ENCODE measurements at places on chromosomes 5 and 9.

DNA sequence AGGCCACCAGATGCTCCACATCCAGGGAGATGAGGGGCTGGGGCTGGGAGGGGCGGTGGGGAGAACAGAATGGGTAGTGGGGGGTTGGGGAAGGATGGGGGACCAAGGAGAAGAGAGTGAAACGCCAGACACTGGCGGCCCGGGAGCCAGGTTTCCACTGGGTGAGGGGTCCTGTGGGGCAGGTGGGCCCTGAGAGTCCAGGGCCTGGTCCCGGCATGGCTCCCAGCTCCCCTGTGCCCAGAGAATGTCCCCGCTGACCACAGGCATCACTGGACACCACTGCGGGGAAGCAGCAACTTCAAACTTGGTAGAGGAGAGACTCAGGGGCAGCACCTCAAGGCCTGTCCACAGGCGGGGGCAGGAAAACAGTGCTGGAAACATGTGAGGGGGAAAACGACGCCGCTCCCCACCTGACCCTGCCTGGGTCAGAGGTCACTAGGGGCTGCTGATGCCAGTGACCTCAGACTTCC lies 13.2 kb downstream of the NINJ1 start:
- no peak for DNase-seq

GRCh38 chr5:82807021-82807420 lies 270.2 kb downstream of the TMEM167A start:
- no peak for DNase-seq

DNA sequence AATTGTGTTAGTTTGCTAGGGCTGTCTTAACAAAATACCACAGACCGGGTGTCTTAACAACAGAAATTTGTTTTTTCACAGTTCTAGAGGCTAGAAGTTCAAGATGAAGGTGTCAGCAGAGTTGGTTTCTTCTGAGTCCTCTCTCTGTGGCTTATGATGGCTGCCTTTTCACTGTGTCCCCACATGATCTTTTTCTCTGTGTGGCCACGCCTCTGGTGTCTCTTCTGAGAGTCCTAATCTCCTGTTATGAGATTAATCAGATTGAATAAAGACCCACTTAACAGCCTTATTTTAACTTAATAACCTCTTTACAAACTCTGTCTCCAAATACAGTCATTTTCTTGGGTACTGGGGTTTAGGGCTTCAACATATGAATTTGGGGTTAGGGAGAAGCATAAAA lies 561.1 kb downstream of the NR2F1-AS1 start:
- no peak for DNase-seq

GRCh38 chr9:129414993-129415941 lies 205.6 kb downstream of the C9orf50 start:
- no peak for DNase-seq

DNA sequence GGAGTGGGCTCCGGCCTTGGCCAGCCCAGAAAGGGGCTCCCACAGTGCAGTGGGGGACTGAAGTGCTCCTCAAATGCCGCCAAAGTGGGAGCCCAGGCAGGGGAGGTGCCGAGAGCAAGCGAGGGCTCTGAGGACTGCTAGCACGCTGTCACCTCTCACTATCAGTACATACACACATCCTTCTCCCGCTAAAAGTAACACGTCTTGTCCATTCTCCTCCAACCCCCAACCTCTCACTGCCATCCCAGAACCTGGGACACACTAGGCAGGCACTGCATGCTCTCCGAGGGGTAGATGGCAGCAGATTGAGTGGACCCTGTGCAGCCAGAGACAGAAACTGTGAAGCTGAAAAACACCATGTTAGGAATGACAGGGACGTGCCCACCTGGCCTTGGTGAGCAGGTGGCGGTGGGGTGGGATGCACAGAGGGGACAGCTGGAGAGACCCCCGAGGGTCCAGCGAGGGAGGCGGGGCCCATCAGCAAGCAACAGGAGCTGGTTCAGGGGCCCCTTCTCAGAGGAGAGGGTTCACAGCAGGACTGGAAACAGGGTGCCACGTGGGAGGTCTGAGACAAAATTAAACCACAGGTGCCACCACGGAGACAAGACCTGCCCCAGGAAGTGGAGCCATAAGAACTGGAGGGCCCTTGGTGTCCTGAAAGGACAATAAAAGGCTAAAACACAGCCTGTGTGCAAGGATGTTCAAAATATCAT lies 16.9 kb downstream of the SEMA4D start:
- DNase-seq = no peak

GRCh38 chr5:1542781-1543180 lies 19.0 kb upstream of the LPCAT1 start:
- DNase-seq = no peak

- DNase-seq = no peak
These were observed 24.7 kb upstream of the TNFSF15 start for GRCh38 chr9:114830546-114830945.

GRCh38 chr5:68285851-68286611 lies 70.5 kb downstream of the PIK3R1 start:
- no peak for DNase-seq

GRCh38 chr5:177963966-177964365 lies 32.1 kb downstream of the PROP1 start:
- no peak for DNase-seq

GRCh38 chr5:130400091-130400490 lies 495.8 kb downstream of the CHSY3 start:
- peak; percentile 3 for DNase-seq

DNA sequence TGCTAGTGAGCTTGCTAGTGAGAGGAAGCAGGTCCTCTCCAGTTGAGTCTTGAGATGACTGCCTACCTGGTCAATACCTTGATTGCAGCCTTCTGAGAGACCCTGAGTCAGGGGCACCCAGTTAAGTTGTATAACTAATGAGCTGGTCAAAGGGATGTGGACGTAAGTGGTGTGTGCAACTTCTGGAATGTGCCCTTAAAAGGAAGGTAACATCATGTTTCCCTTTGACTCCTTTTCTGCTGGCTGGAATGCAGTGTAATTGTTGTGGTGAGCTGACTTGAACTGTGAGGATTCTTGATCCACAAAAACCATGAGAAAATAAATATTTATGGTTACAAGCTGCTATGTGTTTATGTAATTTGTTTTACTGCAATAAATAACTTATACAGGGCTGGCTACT lies 2.4 kb upstream of the SNX2 start:
- DNase-seq = no peak

DNA sequence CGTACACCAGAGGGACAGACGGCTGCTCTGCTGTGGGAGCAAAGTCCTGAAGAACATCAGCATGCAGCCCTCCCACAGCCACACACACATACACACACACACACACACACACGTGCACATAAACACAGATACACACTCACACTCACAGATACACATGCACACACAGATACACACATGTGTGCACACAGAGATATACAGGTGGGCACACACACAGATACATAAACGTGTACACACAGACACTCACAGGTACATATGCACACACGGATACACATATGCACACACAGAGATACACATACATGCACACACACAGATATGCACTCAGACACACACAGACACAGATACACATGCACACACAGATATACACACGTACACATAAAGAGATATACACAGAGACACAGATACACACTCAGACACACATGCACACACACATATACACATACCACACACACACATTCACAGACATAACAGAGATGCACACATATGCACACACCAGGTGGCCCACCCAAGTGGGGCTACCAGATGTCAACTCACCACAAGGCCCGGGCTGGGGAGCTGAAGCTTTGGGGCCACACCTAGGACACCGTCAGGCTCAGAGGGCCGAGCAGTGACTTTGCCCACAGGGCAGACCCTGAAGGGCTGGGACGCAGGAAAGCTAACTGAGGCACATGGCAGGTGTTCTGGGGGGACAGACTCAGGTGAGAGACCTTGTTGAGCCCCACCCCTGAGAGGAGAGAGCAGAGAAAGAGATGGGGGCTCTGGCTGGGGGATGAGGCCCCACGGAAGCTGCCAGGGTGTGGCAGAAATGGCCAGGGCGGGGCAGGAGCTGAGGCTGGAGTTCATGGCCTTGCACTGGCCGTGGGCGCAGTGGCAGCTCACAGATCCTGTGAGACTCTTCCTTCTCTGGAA lies 148.6 kb upstream of the PPP1R26 start:
- DNase-seq = no peak

- no peak for DNase-seq
These were observed 91.4 kb downstream of the ZNF366 start for GRCh38 chr5:72415616-72416325.

GRCh38 chr5:1505506-1506241 lies 18.1 kb downstream of the LPCAT1 start:
- DNase-seq = no peak

GRCh38 chr5:10162468-10162867 lies 87.2 kb downstream of the ATPSCKMT start:
- no peak for DNase-seq

GRCh38 chr5:61999371-61999770 lies 306.6 kb upstream of the KIF2A start:
- no peak for DNase-seq

- no peak for DNase-seq
These were observed 10.2 kb downstream of the CORO2A start for GRCh38 chr9:98182069-98182820.

DNA sequence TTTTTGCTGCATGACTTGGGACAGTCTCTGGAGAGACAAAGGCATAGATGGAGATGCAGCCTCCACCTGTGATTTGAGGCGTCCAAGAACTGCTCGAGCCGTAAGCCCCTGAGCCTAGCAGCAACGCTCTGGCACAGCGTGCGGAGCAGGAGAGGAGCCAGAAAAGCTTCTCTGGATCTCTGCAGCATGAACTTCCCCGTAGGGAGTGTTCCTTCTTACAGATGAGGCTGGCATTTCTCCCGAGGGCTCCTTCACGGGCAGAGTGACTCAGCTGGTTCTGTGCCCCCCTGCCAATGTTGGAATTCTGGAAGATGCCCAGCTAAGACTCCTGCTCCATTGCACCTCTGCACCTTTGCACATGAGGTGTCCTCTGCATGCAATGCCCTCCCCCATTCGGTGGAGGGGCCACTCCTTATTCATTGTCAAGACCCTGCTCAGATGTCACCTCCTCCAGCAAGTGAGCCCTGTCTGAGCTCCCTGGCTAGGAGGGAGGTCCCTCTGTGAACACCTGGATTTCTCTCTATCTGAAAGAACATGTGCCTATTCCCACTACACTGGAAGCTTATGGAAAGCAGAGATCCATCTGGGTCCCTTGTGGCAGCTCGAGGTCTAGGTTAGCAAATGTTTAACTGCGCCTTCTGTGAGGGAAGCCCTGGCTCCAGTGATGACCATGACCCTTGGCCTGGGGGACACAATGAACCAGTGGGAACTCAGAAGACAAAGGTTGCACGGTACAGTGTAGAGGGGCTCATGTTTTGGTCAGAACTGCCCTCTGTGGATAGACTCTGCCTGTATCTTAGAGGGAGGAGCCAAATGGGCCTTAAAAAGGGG lies 39.6 kb downstream of the SH3PXD2B start:
- peak; percentile 77 for DNase-seq

DNA sequence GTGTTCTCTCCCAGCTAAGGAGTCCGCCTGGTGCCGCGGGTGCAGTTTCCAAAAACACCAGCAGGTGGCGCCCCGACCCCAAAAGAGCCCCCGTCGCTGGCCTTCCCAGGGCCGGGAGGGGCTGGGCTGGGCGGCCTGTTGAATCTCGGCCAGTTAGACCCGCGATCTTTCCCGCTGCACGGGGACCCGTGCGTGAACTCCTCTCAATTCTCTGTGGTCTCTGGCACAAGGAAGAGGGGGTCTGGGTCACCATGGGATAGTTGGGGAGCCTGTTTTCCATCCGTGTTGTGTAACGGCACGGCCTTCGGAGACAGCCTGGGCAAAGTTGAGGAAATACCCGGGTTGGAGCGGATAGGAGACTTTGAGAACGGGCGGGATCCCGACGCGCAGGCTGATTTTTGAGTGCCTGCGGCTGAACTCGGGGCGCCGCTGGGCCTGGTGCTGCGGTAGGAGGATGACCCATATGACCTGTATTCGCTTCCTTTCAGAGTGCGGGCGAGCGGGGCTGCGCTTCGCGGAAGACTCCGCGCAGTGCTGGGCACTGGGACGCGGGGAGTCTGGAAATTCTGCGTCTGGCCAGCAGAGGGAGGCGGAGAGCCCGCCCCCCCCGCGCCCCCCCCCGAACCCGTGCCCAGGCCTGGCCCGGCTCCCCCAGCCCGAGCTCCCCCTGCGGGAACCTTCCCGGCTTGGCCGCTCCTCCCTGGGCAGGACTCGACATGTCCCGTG lies 7.9 kb upstream of the PSD2 start:
- peak; percentile 93 for DNase-seq

DNA sequence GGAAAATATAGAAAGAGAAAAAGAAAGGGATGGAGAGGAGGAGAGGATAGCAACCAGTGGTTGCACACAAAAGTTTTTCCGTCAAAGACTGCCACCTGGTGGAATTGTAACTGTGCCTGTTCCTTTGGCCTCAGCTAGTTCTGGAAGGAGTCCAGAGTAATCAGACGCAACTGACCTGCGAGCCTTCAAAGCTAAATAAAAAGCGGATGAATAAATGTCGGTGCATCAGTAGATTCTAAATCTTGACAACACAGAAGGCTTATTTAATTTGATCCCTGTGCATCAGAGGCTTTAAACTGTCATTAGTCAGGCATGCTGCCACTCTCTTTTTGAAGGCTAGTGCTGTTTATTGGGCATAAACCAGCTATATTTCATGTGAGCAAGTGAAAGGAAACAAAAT lies 132.9 kb upstream of the ACO1 start:
- DNase-seq = peak; percentile 31

- no peak for DNase-seq
These were observed 432.6 kb upstream of the SLC30A5 start for GRCh38 chr5:68661237-68661636.

DNA sequence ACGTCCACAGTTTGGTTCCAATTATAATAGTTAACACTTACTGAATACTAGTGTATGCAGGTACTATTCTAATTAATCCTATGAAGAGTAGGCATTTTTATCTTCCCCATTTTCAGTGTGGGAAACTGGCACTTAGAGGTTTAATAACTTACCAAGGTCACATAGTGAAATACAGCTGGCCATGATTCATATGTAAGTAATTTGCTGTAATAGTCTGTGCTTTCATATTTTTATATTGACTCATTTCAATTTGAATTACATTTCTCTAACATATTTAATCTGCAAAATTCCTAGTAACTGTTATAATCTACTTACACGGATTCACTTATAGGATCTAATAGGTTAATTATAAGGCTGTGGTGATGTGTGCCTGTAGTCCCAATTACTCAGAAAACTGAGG lies 19.4 kb downstream of the CCNH start:
- DNase-seq = no peak

DNA sequence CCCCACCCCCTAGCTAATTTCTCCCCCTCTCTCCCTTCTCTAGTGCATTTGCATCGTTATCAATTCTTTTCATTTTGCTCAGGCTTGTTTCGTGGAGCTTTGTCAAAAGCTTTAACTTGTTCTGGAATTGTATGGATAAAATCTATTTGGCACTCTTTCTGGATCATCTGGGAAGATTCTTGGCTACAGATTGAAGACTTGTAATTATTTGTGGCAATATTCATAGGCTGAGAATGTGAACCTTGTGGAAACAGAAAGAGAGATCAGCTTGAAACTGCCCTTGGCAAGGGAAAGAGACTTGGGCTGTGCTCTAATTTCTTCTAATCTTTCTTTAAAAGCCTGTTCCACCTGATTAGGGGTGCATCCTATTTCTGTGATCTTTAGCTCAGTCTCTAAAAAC lies 340.6 kb upstream of the DAB2 start:
- no peak for DNase-seq

All from HuH-7.5 (cell line).